ENCODE measurements at places on chromosomes 3 and 15.

- no peak for DNase-seq
Measured at GRCh38 chr3:58321791-58322190, 10.9 kb upstream of the PXK start.

DNA sequence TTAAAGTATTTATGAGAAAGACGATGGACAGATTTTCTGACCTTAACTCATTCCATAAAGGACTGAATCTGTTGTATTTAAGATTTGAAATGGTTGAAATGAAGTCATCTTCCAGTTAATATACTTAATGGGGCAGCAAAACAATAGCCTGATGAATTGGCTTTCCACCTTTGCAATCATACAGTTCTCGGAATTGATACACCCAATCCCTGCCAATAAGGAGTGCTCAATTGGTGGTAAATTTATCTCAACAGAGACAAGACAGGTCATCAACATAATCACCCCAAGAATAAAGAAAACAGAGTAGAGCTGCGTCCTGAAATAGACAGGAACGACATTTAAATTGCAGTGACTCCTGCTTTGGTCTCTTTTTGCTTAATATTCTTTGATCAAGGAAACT is 11.2 kb downstream of the ANXA2 start:
- DNase-seq = no peak

DNA sequence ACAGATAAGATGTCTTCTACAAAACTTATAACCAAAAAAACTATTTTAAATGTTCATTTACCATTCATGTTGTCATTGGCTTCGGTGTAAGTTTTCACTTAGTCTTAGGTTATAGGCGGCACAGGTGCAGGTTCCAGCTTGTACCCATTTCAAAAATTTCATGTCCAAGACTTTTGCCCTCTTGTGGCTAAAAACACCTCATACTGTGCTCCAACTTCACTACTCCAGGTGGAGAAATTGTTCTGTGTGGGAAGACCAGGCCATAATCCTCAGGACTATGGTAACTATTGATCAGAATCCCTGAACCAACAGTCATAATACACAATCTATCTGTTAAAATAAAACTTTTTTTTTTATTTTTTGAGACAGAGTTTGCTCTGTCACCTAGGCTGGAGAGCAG is 95.2 kb upstream of the ATP11B start:
- DNase-seq = no peak

GRCh38 chr3:63353383-63353782 is 75.3 kb downstream of the SYNPR start:
- peak; percentile 52 for DNase-seq

DNA sequence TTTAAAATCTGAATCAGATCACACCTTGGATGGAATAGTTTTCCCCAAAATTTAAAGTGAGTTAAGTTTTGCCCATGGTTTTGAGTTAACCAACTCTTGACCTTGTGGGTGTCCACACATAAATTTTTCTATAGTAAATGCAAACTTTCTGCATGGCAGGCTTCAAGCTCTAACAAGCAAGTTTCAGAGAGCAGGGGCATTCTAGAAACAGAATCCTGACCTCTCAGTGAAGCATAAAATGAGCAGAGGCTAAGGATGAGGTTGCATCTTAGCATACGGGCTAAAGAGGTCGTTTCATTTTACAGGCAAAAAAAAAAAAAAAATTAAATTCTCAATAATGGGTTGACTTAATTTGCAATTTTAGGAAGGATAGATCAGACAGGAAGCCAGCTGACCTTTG is 32.1 kb downstream of the CDC25A start:
- no peak for DNase-seq

GRCh38 chr3:46089237-46090011 is 62.1 kb upstream of the XCR1 start:
- DNase-seq = peak; percentile 93

- no peak for DNase-seq
Measured at GRCh38 chr3:162328649-162329048, 832.0 kb downstream of the OTOL1 start.

GRCh38 chr3:40130721-40131120 is 178.8 kb upstream of the EIF1B start:
- no peak for DNase-seq

DNA sequence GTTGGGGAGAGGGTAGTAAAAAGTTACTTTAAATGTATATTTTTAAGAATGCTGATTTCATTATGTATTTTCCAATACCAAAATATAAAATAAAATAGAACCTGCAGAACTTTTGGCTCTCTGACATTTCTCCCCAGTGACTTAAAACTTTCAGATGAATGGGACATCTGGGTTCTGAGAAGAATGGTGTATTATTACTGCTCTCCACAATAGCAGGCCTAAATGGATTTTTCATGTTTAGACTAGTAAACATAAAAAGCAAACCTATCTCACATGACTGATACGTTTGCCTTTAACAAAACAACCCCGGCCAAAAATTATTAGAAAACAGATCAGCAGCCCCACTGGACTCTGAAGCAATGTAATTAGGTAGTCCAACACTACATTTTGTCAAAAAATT is 73.8 kb downstream of the FHIT start:
- no peak for DNase-seq

DNA sequence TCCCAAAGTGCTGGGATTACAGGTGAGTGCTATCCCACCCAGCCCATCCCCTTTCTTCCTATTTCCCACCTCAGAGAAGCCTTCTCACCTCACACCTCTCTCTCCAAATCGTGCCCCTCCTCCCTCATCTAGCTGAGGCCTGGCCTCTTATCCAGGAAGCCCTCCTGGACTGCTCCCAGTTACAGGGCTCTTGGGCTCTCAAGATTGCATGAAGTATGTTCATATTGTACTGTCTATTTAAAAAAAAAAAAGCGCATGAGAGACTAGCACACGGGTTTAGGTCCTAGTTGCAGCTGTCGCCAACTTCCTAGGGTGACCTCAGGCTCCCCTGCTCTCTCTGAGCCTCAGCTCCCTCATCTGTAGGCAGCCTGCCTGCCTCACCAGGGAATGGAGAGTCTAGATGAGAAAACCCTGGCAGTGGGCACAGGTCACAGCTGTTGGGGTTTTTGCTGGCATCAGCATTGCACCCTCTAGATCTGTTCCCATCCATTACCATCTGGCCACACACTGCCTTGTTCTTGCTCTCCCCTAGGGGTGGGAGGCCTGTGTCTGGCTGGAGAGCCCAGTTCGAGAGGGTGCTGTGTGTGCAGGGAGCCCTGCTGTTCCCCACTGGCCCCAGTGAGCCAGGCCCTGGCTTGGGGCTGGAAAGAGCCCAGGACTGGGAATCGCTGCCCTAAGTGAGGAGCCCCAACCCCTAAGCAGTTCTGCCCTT is 24.2 kb upstream of the C15orf39 start:
- no peak for DNase-seq

GRCh38 chr15:88476635-88477060 is 9.1 kb downstream of the MRPS11 start:
- DNase-seq = peak; percentile 55

GRCh38 chr15:35777061-35777460 is 231.1 kb upstream of the DPH6 start:
- no peak for DNase-seq

- DNase-seq = no peak
Measured at GRCh38 chr3:13016721-13017255, 56.4 kb downstream of the IQSEC1 start.

- peak; percentile 29 for DNase-seq
Measured at GRCh38 chr3:115644391-115644790, 21.1 kb downstream of the GAP43 start.

DNA sequence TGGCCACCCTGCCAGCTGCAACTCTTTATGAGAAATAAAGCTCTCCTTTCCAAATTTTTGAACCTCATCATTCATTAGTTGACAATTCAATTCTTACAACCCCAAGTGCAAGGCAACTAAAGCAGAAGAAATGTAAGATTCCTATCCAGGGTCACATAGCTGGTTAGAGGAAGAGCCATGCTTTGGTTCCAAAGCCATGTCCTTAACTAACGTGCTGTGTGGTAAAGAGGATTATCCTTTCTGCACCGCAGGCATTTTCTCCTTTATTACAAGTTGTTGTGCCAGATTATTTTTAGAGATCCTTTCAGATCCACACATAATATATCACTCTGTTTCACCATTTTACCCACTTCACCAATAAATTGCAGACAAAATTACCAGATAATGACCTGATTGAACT is 36.5 kb downstream of the TM4SF18 start:
- DNase-seq = no peak

GRCh38 chr3:117278424-117279190 is 569.0 kb downstream of the TUSC7 start:
- peak; percentile 33 for DNase-seq

DNA sequence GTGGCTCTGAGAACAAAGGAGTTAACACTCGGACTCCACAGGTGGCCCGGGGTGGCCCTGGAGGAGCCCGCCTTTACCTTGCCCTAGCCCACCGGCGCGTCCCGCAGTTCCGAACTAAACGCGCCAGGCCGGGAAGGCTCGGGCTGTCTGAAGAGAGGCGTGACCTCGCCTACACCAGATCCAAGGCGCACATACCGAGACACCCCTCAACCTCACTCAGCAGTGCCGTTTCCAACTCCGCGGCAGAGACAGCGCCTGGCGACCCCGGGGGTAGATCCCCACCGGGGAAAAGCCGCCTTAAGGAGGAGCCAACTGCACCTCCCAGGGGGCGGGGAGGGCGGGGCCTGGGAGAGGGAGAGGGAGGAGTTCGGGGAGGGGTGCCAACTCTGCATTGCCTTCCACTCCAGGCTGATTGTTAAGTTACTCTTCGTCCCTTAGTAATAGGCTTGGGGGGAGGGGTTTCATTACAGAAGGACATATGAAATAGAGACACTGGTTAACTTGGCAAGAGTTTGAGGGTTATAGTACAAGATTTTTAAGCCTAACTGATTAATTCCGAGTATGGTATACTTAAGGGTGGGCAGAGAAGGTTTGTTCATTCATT is at the start of gene DLG1:
TSS of gene DLG1 (minus strand) at position 272 of the 604 bp plus-strand sequence. CDS start 1,408 bp downstream, outside the sequence.
- peak; percentile 92 for DNase-seq

DNA sequence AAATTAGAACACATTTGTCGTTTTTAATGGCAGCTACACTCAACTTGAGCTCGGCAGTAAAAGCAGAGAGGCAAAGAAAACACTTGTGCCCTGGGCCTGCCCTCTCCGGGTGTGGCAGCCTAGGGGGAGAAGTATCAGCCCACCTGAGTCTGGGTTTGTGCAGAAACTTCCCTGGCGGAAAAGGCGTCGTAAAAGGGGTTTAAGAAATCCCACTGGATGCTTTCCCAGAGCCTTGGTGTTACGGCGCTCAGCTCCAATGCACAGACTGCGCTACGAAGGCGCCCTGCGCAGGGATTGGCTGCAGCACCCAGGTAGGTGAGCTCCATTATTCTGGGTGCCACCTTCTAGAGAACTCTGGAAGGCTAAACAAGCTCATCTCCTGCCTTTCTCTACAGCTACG is 461.5 kb upstream of the NR2F2 start:
- no peak for DNase-seq

- no peak for DNase-seq
Measured at GRCh38 chr3:119456469-119456868, 6.9 kb downstream of the TMEM39A start.

DNA sequence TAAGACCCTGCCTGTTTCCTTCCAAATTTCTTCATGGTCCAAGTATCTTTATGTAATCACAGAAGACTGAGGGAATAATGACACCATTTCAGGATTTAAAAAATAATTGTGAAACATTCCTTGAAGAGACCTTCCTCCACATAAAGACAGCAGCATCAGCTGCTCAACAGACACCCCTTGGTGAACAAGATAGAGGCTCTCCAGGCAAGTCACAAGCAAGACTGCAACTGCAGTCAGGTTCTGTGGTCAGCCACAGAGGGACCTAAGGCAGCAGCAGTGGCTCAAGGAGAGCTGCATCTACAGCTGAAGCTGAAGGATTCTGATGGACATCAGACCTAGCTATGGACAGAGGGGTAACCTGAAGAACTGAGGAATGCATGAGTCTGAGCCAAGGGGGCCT is 97.2 kb upstream of the C3orf80 start:
- no peak for DNase-seq

DNA sequence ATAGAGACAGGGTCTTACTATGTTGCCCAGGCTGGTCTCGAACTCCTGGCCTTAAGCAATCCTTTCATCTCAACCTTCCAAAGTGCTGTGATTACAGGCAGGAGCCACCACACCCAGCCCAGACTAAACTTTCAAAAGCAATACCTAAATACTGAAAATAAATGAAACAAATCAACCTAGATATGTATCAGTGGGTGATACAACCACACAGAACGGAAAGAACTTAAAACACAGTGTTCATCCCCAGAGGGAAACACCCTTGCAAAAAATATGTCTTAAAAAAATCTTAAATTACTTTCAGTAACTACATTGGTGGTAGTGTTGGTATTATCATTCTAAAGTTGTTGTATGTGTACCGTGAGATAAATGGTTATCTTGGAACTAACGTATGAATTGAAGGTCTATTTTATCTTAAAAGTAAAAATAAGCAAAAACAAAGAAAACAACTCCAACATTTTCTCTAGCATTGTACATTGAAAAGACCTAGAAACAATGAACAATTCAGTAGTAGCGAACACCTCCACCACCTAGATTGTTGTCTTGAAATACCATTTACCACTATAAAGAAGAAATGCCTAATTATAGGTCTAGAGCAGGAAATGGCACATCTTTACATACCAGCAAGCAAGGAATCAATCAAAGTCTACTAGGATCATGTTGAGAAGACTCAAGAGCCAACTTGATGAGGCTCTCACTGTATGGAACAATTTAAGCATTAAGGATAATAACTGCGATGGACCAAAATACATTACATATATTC is 24.7 kb downstream of the SLTM start:
- no peak for DNase-seq

- no peak for DNase-seq
Measured at GRCh38 chr3:132378846-132379245, 38.5 kb upstream of the DNAJC13 start.

- DNase-seq = no peak
Measured at GRCh38 chr3:177410730-177411129, 213.4 kb upstream of the TBL1XR1 start.

DNA sequence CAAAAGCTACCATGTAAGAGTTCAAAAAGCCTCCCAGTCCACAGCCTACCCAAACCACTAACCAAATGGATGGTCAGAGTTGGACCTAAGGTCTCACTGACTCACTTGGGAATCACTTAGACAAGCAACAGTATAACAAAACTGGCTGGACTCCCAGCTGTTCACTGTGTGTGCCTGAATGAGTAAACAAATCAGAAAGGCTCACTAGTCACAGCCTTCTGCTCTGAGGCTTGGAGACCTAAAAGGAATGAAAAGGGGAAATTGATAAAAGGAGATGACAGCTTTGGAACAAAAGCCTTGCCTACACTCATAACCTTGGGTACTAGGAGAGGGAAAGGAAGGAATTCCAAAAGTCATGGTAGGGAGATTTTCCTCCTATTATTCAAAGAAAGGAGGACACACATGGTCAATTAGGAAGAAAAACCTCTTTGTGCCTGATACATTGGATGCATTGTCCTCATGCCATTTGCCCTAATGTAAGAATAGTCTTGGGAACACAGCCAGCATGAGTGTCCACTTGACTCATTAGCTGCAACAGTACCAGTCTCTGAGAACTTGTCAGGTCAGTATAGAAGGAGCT is 92.3 kb downstream of the FRMD5 start:
- DNase-seq = peak; percentile 99

- DNase-seq = peak; percentile 49
Measured at GRCh38 chr15:87743562-87743961, 513.0 kb downstream of the NTRK3 start.

- no peak for DNase-seq
Measured at GRCh38 chr3:108501535-108501934, 8.9 kb downstream of the MYH15 start.

GRCh38 chr3:167884481-167884880 is 149.0 kb downstream of the SERPINI1 start:
- no peak for DNase-seq

Measured in IMR-90 (cell line).